ENCODE measurements at places on chromosomes 3 and 15.

GRCh38 chr3:53239800-53240199 is 16.0 kb downstream of the TKT start:
- no peak for DNase-seq

GRCh38 chr3:105118905-105119304 is 247.8 kb upstream of the ALCAM start:
- no peak for DNase-seq

DNA sequence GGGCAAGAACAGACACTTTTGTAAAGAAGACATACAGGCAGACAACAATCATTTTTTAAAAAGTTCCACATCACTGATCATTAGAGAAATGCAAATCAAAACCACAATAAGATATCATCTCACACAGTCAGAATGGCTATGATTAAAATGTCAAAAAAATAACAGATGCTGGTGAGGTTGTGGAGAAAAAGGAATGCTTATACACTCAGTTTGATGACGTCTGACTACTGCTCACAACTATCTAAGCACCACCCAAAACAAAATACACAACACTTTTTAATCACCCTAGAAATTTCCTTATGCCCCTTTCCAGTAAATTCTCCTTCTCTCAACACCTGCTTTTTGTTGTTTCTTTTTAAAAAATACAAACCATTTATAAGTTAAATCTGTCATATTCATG is 228.8 kb downstream of the ISL2 start:
- no peak for DNase-seq

GRCh38 chr3:152120601-152121269 is 148.0 kb upstream of the MBNL1 start:
- no peak for DNase-seq

DNA sequence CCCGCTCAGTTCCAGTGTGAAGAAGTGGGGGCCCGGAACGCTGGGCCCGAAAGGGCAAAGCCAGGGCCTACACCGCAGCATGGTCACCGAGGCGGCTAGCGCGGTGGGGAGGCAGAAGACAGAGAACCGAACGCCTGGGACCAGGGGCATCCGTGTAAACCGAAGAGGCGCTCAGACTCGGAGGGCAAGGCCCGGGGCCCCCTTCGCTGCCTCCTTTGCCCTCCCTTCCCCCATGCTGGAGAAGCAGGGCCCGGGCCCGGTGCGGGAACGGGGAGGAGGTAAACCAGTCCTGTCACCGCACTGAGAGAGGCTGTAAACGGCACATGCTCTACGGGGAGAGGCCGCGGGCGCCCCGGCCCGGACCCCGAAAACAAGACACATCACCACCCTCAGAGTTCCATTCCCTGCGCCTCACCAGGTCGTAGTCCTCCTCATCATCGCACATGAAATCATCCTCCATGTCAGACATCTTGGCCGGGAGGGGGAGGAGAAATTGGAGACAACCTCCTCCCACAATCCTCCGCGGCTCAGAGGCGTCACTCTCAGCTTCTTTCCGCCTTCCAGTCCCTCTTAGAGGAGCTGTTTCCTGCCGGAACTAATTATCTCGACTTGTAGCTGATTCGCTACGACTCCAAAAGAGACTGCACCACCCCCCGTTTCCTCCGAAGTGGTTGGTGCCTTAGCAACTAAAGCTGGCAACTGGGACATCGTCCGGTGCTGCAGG is at the start of gene COPS2:
TSS of gene COPS2 (minus strand) at position 490 of the 724 bp plus-strand sequence. CDS start at position 469, 21 bp downstream.
- peak; percentile 94 for DNase-seq

DNA sequence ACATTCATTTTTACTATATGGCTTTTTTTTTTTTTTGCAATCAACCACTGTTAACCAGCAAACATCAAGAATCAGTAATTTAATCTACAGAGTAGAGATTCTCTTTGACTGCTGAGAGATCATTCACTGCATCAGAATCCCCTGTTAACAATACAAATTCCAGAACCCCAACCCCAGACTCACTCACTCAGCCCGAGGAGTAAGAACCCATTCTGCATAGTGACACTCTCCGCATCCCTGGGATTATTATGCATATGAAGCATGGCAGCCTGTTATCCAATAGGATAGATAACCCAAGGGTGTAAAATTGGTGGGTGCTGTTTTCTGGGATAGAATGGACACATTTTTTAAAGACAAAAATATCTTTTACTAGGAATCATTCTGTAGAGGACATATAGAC is 76.3 kb upstream of the CCDC39 start:
- no peak for DNase-seq

DNA sequence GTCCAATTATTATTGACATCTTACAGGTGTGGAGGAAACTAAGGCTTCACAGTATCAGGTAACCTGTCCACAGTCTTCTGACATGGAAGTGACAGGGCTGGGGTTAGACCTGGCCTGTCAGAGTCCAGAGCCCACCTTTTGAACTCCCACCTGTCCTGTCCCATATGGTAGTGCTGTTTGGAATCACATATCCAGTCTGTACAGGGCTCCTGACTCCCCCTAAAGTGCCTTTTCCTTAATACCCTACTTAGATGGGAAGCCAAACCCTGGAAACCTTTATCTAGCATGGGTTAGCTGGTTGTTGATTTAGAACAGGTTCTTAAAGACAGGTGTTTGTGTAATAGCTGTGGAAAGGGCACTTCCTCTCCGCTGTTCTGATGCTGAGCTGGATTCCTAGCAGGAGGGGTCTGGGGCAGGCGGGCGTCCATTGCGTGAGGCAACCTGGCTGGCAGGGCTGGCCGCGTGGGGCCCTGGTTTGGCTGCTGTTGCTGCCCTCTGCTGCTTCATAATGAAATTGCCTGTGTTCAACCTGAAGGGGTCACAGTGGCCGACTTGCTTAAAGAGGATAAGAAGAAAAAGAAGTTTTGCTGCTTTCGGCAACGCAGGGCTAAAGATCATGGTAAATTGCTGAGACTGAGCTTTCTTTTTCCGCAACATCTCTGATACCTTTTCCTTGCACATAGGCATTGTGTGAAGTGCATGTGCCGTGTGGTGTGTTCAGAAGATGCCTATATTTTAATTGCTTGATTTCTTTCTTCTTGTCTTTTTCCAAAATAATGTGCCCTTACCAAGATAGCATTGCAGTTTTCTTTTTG is 136.2 kb downstream of the CHDH start:
- DNase-seq = peak; percentile 29

- DNase-seq = no peak
Observed at GRCh38 chr3:37785736-37786135, 75.9 kb upstream of the CTDSPL start.

DNA sequence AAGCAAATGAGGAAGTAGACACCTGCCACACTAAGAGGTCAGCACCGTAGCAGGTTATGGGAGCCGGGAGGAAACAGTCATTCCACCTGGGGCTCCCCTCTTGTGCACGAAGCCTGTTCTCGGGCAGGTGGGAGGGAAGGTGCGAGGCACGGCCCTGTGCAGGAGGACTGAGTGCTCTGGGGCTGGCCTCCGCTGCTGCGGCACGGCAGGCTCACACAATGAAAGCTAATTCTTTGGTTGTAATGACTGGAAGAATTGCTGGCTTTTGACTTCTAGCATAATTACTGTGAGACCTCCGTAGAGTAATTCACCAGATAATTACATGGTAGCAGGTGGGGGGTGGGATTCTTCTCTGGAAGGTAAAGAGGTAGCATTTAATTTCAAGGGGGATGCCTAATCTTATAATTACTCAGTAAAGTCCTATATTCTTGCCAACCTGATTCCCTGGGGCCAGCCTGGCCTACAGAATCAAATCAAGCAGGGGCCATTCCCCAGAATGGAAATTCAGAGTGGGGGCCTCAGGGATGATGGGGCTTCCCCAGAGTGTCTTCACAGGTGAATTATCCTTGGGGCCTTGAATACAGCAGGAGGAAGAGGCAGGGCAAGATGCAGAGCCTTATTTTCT is 129.1 kb downstream of the TPRA1 start:
- DNase-seq = no peak

DNA sequence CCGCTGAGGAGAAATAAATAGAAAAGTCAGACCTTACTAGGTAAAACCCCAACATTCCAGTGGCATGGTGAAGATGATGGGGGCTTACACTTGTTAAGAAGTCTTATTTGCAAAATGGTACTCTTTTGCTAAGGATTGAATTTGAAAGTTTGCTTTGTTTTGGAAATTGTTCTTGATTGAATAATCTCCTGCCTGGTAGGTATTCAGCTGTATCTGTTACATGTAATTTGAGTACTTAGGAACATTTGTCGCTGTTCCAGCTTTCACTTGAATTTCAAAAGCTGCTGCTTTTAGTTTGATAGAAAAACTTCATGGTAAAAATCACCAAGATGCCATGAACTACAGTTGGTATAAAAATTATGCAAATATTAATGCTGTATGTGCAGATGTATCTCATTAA is 44.6 kb downstream of the TFG start:
- DNase-seq = no peak

GRCh38 chr15:95839367-95839782 is 491.1 kb upstream of the NR2F2 start:
- peak; percentile 30 for DNase-seq

DNA sequence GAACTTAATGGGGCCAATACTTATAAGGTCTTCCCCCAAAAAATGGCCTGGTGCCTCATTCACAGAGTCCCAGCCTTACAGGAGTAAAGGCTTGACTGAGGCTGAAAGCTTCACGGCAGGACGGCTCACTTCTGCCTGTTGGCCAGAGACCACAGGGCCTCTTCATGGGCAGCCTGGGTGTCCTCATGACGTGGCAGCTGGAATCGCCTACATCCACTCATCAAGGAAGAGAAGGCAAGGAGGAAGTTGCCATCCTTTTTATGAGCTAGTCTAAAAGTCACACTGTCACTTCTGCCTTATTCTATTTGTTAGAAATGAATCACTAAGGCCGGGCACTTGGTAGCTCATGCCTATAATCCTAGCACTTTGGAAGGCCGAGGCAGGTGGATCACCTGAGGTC is 89.3 kb upstream of the DGKG start:
- DNase-seq = no peak

- DNase-seq = no peak
Observed at GRCh38 chr3:8972639-8973038, 9.4 kb upstream of the RAD18 start.

Data from CD4-positive, alpha-beta T cell treated with Interleukin-6 at 100 ng/mL for 8 hours (primary cell).